ENCODE measurements at places on chromosomes 4 and X.

- no peak for DNase-seq
These were observed 1015.3 kb downstream of the ARAP2 start for GRCh38 chr4:35229021-35229420.

DNA sequence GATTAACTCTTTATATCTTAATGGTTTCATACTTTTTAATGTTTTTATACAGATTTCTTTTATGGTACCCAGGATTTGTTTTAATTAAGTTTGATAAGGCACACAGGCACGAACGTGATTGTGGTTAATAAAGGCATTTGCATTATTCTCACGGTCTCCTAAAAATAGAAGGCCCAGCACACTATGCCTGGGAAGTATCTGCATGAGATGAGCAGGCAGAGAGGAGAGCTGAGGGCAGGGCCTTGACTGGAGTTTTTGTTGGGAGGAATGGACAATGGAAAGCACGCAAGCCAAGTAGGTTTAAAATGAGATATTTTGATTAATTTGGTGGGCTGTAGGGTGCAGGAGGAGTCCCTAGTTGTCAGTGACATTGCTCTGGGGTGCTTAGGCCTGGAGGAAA is 1714.3 kb upstream of the PCDH7 start:
- DNase-seq = no peak

DNA sequence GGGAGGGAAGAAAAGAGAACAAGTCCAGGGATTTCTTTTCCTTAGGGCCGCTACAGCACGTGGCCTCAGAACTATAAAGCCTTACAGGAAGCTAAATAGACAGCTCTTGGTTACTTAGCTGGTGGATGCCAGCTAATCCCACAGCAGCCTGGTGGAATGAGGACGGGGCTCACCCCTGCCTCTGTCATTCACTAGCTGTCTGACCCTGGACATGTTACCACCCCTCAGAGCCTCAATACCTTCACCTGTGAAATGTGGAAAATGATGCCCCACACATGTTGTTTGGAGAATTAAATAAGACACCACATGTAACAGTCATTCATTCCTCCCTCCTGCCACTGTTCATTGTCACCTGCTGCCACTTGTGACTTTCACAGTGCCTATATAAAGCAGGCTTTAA is 15.7 kb downstream of the CCKAR start:
- no peak for DNase-seq

DNA sequence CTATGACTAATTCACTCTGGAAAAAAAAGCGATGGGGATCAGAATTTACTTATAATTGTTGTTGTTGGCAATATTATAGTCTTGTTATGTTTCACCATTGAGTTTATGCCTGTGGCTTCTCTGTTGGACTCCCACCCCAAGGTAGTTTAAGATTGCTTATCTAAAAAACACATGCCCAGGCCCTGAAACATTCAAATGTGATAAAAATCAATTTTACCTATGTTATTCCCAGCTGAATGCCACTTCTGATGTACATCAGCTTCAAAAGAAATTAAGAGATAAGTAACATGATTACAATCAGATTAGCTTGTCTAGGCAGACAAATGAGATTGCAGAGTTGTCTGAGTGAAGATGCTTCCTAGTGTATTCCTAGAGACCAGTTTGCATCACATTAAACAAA is 484.7 kb downstream of the PCDH7 start:
- DNase-seq = no peak

DNA sequence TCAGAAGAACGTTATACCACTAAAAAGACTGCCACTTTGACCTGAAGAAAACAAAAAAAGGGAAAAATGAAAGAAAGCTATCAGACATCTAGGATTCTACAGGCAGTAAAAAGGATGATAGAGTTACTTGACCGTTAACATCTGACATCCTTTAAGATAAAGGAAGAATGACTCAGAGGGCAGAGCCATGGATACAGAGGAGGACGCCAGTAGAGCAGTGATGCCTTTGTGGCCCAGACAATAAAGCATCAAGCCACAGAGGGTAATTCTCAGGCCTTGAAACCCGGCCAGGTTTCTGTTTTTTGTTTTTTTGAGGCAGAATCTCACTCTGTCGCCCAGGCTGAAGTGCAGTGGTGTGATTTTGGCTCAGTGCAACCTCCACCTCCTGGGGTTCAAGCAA is 9.5 kb upstream of the BEX1 start:
- DNase-seq = no peak

DNA sequence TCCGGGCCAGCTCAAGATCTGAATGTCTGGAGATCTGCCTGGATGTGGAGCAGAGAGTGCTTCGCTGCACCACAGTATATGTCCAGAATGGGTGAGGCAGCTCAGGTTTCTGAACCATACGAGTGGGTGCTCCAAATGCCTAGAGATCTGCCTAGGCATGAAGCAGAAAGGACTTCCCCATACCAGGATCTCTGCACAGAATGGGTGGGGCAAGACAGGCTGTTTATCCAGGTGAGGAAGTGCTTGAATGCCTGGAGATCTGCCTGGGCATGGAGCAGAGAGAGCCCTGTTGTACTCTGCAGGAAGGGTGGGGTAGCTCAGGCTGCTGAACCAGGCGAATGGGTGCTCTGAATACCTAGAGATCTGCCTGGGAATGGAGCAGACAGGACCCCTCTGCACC is 45.4 kb upstream of the MAGEC2 start:
- no peak for DNase-seq

DNA sequence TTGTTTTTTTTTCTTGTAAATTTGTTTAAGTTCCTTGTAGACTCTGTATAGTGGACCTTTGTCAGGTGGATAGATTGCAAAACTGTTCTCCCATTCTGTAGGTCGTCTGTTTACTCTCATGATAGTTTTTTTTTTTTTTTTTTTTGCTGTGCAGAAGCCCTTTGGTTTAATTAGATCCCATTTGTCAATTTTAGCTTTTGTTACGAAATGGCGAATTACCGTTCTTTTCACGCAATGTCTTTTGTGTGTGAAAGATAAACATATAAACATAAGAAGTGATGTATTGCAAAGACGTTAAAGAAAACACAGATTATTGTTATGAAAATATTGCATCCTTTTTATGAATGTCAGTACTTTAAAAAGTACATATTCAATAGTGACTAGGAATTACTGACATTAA is 34.5 kb downstream of the MAGEA10 start:
- no peak for DNase-seq

DNA sequence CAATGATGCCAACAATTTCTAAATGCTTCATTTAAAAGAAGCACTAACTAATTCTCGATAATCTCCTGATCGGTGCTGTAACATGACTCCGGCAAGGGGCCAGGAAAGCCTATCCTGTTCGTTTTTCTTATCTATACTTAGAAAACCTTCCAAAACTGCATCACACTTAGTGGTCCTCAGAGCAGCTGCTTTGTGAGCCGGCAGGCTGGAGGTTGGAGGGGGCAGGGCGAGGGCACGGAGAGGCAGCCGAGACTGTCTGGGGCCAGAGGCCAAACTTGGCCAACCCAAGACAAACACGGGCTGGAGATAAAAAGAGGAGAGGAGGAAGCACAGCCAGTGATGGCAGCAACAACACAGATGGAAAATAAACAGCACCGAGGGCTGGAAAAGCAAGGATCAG is 455.7 kb downstream of the BCOR start:
- DNase-seq = no peak

DNA sequence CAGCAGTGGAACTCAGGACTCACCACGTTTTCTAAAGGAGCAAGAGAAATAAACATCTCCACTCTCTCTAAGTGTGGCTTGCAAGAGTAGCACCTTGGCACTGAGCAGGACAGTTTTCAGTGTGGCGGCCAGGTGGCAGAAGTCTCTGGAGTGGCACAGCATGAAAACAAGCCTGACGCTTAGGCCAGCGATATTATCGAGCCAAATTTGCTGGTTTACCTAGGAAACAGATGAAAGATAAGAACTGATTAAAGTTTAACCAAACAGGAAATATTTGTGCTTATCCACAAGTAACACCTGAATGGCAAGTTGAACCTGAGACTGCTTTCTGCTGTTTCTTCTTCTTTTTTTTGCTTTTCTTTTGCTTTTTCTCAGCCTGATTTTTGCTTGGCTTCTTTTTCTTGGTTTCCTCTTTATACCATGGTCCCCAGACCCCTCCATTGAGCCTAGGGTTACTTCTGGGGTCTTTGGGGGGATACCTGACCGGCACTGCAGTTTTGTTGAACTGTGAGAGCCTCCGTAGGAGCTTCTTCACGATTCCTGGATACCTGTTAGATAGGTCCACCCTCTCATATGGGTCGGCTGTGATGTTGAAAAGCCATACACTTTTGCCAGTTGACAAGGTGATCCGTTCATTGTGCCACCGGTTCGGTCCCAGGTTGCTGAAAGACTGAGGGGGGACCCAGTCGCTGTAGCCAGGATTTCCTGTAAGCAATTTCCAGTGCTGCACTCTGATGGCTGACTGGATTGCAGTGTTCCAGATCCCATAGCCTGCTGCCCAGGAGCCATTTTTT is 77.3 kb downstream of the ARSJ start:
- peak; percentile 46 for DNase-seq

- no peak for DNase-seq
These were observed 227.3 kb downstream of the KDR start for GRCh38 chr4:54898056-54898562.

All from activated CD4-positive, alpha-beta T cell treated with anti-CD3 and anti-CD28 coated beads, Interleukin-2, Interleukin-6, amounts not matched to agents 100 ng/mL and 50 ng/mL, durations not matched to agents 16 hours and 8 hours (primary cell).